Stimulated activated naive CD4-positive, alpha-beta T cell (primary cell): ENCODE measurements at places on chromosomes 1 and 21.

DNA sequence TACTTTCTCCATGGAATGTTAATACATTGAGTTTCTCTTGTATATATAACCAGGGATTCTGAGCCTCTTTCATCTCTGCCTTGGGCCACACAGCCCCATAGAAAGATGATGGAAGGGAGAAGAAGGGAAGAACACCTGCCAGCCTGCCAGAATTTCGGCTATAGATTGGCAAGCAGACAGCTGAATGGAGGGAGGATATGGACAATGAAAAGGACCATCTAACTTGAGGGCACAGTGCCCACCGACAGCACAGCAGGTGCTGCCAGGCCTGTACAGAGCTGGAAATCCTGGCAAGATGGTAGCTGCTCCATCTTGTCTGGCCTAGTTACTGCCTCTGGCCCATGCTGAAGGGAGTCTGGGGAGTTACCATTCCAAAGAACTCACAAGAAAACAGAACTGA lies 244.3 kb downstream of the FGGY start:
- DNase-seq: no peak

DNA sequence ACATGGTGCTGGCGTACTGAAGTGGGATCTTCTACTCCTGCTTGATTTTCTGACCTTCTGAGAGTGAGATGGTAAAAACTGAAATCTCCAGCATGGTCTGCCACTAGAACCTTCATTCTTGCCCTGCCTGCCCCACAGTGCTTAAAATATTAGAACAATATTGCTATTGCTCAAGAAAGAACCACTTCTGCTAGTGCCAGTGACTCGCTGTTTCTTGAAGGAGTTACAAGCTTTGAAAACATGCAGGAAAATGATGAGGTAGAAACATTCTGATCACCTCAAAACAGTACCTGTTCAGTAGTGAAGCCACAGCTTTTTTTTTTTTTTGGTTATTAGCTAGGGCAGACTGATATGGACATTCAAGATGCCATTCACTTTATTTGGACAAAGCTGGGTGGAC lies 95.3 kb downstream of the BACH1 start:
- DNase-seq: no peak

DNA sequence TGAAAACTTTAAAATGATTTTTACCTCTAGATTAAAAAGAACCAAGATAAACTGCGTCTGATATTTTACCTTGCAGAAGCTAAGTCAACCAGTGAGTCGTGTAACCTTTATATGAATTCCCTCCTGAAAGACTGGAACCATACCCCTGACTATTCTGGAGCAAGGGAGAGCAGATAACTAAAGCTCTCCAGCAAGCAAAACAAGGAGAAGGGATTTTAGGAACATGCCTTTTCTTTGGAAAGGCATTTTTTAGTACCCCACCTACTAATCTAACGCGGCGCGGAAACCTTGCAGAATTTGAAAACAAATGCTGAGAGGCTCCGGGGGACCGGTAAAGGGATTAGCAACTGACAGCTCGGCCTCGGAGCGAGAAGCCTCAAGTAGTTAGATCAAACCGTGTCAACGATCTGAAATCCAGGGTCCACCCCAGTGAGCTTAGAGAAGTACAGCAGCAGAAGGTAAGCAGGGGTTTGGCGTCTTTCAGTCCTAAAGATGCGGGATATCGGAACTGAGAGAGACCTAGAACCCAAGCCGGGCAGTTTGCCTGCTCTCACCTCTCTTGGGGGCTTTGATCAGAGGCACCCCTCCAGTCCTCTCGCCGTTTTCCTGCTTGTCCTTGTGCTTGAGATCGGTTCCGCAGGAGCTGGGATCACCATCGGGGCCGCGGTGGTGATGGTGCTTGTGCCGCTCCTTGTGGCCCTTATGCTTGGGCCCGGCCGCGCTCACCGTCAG lies 954 bp downstream of the RSBN1 start:
- peak; percentile 60 for DNase-seq

- DNase-seq: peak; percentile 37
These were observed 56.8 kb upstream of the LYST start for GRCh38 chr1:235923466-235924021.

GRCh38 chr1:24284156-24284471 lies 35.0 kb upstream of the GRHL3 start:
- no peak for DNase-seq
